ENCODE measurements at places on chromosomes 3 and 15.

DNA sequence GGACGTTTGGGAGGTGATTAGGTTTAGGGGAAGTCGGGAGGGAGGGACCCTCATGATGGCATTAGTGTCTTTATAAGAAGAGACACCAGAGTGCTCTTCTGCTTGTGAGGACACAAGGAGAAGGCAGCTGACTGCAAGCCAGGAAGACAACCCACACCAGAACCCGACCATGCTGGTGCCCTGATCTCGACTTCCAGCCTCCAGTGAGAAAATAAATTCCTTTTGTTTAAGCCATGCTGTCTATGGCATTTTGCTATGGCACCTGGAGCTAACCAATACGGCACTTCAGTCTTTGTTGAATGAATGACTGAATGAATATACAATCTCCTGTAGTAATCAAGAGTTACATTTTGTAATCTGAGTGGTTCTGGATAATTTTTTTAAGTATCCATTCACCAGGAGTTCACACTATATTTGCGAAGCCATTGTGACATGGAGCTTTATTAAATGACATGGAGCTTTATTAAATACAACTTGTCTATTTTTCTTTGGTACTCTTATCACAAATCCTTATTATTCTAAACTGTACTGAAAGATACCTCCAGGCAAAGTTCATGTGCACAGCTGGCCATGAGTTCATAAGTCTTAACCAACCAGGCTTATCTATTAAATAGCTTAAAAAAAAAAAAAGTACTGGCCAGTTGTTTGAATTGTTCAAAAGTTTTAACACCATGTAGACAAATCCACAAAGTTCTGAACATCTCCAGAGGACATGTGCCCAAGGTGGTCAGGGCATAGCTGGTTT, 24.8 kb upstream of the BHLHE40 start:
- no peak for DNase-seq

- DNase-seq, result no peak
These were observed 7.7 kb downstream of the SORD start for GRCh38 chr15:45030743-45031142.

- DNase-seq, result no peak
These were observed 278.1 kb downstream of the THSD4 start for GRCh38 chr15:71393383-71393782.

GRCh38 chr3:9869955-9870354, 10.1 kb downstream of the CIDEC start:
- no peak for DNase-seq

DNA sequence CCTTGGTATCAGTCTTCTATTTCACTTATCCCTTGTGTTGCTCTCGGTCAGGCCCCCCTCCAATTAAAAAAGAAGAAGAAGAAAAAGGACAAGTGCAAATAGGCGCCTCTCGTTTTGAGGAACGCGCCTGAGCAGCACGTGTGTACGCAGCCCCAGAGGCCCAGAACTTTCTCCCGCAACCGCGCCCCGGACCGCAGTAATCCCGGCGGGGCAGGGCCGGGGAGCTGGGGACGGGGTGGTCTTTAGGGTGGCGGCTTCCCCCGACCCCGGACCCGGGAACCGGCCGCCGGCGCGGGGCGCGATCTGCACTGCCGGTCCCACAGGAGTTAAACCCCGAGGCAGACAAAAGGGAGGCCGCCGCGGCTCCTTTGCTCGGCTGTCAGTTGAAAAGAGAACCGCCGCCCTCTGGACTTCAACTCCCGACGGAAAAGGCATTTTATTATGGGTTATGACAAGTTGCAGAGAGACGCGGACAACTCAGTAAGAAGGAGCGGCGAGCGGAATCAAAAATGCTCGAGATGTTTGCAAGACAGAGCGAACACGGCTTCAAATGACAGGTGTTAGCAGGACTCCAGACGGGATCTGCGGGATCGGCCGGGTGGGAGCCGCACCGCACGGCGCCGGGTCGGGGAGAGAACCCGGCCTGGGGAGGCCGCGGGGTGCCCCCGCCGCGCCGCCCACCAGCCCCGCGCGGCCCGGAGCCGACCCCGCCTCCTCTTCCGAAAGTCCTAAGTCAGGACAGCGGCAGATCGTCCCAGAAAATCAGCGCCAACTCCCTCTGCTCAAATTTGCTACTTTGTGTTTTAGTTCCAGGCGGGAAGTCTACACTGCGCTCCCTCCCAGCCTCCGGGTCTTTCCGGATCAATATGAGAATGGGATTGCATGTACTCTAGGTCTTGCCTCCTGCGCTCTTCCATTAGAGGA, 79.0 kb downstream of the NR2F2 start:
- DNase-seq, result no peak

DNA sequence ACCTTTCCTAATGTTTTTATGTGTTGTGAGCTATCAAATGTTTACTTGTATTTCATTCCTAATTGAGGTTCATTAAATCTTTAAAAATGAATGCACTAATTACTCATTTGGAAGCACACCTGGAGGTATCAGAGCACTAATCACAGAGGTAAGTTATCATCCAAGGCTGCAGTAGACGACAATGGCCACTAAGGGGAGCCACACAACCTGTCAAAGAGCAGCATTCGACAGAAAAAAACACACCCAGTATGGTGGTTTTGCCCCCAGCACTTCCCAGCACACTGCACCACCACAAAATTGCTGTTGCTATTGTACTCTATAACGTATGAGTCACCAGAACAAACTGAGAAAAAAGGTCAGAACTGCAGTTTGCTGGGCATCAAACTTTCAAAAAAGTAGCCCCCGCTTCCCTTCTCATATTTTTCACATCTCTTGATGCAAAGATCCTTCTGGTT, 205.9 kb upstream of the IGF1R start:
- DNase-seq, result no peak

GRCh38 chr3:52243791-52244628, 1.5 kb upstream of the PPM1M start:
- no peak for DNase-seq

DNA sequence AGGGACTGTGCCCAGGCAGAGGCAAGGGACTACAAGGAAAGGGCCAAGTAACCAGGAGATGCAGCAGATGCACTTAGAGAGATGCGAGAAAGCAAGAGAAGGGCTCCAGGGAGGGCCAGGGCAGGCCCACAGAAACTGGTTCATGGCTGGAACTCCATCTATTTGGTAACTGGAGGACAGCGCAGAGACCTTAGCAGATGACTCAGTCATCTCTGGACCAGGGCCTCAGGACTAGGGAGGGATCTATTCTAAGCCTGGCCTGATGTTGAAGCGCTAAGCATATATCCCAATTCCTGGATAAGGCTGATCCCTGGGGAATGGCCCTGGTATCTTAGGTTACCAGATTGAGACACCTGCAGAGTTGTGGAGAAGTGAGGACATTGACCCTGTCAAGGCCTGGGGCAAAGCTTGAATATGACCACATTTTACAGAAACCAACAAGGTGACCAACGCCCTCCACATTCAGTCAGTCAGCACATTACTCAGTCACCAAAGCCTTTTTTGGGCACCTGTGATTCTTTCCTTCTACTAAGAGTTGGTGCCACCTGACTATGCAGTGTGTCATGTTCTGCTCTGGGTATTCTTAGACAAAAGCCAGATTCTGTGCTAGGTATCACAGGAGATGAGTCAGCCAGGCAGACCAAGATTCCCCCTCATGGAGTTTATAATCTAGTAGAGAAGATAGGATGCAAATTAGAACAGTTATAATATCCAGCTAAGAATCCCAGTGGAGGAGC, 68.4 kb upstream of the SLCO3A1 start:
- no peak for DNase-seq

GRCh38 chr3:127276396-127276795, 11.4 kb downstream of the PRR20G start:
- no peak for DNase-seq

GRCh38 chr15:27119695-27120266, 148.8 kb downstream of the GABRG3 start:
- DNase-seq, result no peak

DNA sequence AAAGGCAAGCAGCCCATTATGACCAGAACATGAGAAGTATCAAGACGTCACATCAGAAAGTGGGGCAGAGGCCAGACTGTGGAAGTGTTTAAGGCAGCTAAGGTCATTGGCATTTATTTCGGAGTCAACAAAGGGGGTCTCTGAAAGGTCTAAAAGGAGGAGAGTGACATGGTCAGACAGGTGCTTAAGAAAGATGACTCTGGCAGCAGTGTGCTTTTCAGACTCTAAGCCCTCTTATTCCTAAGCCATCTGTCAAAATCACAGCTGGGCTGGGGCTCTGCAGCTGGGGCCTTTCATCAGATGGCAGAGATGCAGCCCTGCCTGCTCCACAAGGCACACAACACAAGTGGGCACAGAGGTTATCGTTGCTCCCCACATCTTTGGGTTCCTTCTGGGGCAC, 14.0 kb downstream of the FBXL22 start:
- no peak for DNase-seq

DNA sequence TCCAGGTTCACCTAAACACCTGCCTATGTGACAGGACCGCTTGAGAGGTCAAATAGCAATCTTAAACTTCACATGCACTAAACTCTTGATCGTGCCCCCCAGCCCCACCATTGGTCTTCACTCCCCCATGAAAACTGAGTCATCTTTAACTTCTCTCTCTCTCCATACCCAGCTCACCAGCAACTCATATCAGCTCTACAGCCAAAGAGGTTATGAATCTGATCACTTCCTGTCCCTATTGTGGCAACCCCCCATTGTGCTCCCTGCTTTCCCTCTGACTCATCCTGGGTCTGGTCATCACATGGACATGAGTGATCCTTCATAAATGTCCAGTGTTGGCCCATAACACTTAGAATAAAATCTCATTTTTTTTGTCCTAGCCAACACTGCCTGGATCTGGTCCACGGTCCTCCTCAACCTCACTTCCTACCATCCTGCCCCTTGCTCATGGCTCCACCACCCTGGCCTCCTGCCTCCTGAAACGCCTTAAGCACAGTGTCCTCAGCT, 103.4 kb upstream of the HACD2 start:
- no peak for DNase-seq

- no peak for DNase-seq
These were observed 646 bp downstream of the IQCB1 start for GRCh38 chr3:121834157-121834670.

DNA sequence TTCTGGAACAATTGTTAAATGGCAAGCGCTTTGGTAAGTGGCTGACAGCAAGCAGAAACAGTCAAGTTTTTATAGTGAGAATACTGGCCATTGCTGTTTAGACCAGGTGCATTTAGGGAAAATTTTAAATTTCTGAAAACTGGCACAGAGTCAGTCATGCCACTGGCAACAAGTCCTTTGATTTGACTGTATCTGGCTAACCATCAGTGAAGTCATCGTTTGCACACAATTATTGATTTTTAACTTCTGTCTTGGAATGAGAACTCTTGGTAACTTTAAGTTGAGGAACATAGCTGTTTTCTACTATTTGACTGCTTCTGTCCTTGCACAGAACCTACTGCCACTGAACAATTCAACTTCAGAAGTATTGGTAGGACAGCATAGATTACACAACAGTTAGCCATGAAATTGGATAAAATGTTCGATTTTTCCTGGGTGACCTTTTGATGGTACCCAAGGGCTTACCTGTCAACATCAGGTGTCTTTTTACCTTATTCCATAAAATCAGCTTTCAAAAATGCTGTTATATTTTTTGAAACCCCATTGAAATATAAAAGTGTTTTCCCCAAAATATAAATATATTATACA, 225.0 kb downstream of the PDZRN3 start:
- no peak for DNase-seq

DNA sequence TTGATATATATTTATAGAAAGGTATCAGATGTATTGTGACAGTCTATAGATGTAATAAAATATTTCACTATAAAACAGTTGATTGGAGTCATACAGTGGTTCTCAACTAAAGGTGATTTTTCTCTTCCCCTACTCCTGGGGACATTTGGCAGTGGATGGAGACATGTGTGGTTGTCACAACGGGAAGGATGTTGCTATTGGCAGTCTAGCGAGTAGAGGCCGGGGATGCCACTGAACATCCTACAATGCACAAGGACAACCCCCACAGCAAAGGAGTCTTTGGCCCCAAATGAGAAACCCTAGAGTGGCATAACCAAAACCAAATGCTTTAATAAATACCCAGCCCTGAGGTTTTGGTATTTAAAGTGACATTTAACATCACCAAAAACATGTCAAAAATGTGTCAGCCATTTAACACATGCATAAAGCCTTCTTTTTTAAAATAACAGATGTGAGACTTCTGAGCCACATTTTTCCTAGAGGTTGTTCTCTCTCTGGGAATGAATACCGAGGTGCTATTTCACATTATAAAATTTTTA, 367.5 kb downstream of the PTPRG start:
- no peak for DNase-seq

DNA sequence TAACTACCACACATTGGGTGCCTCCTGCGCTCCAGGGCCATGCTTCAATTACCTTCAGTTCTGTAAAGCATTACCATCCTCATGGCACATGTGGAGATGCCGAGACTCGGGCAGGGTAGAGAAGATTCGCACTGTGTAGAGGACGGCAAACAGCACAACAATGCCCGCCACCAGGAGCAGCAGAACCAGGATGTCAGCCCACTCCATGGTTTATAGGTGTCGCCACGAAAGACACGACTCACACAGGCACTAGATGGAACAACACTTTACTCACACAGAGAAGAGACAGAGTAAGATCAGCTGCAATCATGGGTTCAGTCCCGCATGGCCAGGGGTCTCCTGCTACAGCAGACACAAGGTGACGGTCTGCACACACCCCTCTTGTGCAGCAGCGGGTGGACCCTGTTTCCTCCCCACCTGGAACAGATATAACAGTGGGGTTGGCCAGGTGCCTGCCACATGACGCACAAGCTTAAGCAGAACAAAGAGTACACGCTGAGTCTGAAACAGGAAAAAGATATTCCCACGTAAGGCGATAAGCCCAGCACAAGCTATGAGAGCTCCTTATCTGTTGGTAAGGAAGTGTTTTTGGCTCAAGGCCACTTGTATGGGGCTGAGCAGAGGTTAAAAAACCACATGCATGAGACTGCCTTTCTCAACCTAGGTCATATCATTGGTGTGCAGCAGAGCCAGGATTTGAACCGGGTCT, 2.5 kb upstream of the TBC1D21 start:
- no peak for DNase-seq

- no peak for DNase-seq
These were observed 238.7 kb upstream of the TMCO5A start for GRCh38 chr15:37695719-37696118.

DNA sequence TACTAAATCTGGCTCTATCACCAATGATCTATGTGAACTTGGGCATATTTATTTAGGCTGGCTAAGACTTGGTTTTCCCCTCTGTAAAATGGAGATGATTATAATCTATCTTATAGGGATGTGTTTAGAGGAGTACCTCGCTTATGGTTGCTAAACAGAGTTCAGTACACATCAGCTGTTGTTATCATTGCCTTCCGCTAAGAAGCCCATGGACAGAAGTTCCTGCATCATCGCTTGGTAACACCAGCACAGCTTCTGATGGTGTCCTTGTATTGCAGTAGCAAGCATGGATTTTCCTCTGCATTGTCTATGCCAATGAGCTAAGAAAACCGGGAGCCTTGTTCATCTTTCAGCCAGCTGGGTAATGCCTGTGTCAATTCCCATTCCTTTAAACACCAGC, 73.1 kb upstream of the LRTM1 start:
- DNase-seq, result no peak

All from cerebellar nuclear complex (tissue), 1 donor.